Ureter (tissue), 1 donor: ENCODE measurements at places on chromosomes 16 and 17. TPM values are rescaled to one million over a fixed set of nuclear protein-coding genes. Genes with fewer than 3 reads are reported as not detected.

- peak; percentile 62 for DNase-seq
These were observed 1.4 kb downstream of the MSL1 start for GRCh38 chr17:40122999-40123810.

DNA sequence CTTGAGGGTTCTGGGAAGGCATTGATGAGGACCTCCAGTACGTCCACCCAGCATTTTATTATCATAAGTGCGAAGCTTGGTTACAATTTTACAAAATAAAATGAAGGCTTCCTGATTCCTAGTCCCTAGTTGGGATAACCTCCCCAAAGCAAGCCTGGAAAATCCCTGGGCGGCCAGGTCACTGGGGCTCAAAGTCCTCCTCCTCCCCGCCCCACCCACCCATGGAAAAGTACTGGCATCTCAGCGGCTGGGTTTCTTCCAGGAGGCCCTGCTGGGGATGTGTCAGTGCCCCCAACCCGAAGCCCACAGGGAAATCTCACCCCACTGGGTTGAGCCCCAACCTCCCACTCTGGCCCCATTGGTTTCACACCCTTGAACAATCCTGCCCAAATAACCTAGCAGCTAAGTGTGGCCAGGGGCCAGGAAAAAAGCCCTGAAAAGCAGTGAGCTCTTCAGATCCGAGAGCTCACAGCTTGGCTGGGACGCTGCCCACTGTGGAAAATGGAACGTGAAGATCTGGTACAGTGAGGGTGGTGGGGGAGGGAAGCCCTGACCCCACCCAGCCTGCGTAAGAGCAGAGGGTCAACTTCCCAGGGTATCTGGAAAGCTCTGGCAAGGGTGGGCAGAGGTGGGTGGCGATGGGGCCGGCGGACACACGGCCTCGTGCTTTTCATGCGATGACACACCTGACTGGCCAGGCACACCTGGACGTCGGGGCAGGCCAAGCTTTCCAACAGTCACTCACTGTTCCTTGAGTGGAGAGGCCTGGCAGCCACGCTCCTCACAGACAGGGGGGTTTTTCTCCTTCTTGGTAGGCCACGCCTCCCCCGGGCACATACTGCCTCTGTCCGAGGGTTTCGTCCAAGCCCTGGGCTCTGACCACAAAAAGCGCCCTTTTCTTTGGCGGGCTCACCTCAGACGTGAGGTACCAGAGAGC, 324.5 kb downstream of the SOX9 start:
- DNase-seq, result no peak

DNA sequence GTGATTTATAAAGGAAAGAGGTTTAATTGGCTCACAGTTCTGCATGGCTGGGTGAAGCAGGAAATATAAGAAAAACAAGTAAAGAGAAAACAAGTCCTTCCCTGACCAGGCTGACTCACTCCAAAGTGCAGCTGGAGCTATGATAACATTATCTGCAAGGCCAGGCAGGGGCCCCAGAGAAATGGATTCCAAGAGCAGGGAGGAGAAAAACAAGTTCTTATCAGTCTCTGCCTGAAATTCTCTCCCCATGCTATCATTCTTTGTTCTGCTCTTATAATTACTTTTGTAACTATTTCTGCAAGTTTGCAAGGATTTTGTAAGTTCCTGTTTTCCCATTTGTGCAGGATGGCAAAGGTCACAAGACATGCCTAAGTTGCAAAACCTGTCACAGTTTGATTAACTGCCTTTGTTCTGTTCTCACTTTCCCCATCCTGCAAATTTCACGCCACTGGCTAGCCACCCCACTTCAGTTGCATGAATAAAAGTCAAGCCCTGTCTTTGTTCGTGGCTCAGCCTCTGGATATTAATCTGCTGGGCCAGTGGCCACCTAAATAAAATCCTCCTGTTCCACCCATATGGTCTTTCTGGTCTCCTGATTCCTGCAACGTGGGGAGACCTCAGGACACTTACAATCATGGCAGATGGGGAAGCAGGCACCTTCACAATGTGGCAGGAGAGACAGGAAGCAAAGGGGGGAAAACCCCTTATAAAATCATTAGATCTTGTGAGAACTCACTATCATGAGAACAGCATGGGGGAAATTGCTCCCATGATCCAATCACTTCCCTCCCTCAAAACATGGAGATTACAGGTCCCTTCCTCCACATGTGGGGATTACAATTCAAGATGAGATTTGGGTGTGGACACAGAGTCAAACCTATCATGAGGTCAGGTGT, 13.1 kb downstream of the ABCA9 start:
- DNase-seq, result peak; percentile 60

DNA sequence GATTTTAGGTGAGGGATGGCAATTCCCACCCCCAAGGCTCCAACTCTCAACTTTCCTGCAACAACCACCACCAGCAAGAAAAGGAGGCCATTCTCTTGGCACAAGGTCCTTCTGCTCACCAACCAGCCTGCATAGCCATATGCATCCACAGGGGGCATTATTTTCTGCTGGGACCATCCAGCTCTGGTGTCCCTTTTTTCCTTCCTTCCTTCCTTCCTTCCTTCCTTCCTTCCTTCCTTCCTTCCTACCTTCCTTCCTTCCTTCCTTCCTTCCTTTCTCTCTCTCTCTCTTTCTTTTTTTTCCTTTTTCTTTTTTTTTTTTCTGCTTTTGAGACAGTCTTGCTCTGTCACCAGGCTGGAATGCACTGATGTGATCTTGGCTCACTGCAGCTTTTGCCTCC, 21.1 kb upstream of the COX10 start:
- no peak for DNase-seq

DNA sequence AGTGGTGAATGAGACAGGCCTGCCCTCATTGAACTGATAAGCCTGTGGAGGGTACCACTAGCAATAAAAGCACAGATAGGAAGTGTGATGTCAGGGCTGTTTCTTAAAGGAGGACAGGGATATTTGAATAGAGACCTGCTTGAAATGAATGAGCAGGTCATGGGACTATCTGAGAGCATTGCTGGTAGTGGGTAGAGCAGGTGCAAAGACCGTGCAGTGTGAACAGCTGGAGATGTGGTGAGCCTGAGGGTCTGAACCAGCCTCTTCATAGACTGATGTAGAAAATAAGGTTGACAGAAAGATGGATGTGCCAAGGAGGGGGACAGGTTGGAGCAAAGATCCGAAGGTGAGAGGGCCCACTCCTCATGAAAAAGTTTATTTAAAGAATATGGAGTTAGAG, 2.4 kb downstream of the NUP93 start:
- no peak for DNase-seq

DNA sequence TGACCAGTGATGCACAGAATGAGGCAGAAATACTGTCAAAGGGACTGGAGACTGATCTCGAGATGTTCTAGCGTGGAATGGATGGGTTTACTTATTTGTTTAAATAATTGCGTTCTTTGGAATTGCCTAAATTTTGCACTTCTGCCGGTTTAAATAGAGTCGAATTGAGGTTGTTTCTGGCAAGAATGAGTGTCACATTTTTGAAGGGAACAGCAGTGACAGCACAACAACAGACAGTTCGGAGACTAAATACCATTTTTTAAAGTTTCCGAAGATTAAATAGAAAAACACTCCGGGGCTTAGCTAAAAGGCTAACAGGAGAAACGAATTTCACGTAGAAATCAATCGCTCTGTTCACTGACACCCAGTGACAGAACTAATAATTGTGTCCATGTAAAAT, 969.2 kb upstream of the RBFOX1 start:
- DNase-seq, result no peak

- no peak for DNase-seq
These were observed 15.4 kb downstream of the NAA60 start for GRCh38 chr16:3458852-3459361.

- no peak for DNase-seq
These were observed 2.2 kb upstream of the AURKB start for GRCh38 chr17:8212312-8213180.

DNA sequence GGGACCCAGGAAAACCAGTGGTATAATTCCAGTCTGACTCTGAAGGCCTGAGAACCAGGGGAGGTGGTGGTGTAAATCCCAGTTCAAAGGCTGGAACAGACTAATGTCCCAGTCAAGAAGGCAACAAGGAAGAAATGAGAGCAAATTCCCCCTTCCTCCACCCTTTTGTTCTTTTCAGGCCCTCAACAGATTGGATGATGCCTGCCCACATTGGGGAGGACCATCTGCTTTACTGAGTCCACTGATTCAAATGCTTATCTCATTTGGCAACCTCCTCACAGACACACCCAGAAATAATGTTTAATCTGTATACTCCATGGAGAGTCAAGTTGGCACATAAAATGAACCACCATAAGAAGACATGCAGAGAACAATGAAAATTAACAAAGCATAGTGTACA, 61.9 kb upstream of the CRYM start:
- DNase-seq, result no peak

GRCh38 chr16:78161023-78161729, 61.7 kb downstream of the WWOX start:
- DNase-seq, result no peak

DNA sequence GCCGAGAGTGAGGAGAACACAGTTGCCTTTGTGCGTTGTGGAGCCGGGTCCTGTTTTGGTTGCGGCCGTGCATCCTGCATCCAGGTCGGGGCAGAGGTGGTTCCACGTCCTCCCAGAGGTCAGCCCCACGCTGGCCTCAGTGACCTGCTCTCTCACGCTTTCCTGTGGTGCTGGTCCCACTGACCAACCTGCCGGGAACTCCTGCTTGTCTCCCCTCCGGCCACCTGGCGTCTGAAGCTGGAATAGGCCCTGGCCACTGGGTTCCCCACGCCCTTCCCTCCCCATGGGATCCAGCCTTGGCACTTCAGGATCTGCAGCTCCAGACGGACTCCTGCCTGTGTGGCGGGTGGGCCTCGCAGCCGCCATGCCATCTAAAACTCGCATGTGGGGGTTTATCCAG, 85.5 kb upstream of the ZNF750 start:
- no peak for DNase-seq

The C16orf96 gene
- total RNA-seq, result not detected

The PRR29 gene
- 3.5 TPM for total RNA-seq

DNA sequence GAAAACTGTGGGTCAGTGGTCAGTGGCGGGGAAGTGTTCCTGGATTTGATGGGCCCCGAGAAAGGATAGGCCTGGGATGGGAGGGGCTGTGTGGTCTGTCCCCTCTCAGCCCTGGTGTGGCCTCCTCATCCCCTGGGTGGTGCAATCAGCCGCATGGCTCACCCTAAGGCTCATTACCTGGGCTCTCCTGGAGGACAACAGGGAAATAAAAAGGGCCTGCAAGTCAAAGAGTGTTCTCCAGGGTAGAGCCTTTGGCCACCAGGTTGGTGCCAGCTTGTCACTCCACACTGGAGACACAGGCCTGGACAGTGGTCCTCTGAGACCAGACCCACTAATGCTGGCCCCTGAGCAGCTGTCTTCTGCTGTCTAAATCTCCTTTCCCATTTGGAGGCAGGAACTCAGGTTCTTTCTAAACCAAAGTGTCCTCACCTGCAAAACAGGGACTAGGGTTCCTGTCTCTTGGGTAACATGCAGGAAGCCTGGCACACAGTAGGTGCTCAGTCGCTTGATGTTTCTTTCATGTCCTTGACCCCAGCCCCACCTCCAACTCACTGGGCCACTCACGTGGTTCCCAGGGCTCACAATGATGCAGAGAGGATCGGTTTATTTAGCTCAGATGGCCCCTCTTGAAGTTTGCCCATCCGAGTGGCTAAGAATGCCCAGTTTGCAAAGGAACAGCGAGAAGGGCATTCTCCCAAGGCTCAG, 2.4 kb downstream of the NDRG4 start:
- DNase-seq, result no peak

DNA sequence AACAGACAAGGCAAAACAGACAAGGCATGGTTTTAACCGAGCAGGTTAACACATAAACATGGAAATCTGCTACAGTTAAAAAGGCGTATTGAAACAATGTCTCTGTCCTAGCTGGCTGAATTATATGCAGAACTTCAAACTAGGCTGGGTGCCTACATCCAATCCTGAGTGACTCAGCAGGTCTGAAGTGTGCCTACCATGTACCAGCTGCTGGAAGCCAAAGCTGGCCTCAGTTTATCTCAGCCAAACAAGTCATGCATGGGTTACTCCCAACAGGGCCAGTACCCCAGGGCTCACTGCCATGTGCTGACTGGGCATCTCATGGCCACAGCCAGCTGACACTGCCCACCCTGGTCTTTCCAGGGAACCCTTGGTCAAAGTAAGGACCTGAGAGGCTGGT, 4.0 kb downstream of the C1QBP start:
- DNase-seq, result no peak

- DNase-seq, result no peak
These were observed 196.9 kb downstream of the SPECC1 start for GRCh38 chr17:20206068-20206467.

GRCh38 chr17:27226611-27227230, 67.2 kb upstream of the WSB1 start:
- no peak for DNase-seq

The TMC6 gene
- total RNA-seq, result 151 TPM

- DNase-seq, result no peak
These were observed 313.6 kb downstream of the SNX29 start for GRCh38 chr16:12290165-12290564.
